ENCODE measurements at places on chromosomes 4 and X.
A peak's percentile ranks its signal among the peaks of the same experiment; 100 is the strongest.

DNA sequence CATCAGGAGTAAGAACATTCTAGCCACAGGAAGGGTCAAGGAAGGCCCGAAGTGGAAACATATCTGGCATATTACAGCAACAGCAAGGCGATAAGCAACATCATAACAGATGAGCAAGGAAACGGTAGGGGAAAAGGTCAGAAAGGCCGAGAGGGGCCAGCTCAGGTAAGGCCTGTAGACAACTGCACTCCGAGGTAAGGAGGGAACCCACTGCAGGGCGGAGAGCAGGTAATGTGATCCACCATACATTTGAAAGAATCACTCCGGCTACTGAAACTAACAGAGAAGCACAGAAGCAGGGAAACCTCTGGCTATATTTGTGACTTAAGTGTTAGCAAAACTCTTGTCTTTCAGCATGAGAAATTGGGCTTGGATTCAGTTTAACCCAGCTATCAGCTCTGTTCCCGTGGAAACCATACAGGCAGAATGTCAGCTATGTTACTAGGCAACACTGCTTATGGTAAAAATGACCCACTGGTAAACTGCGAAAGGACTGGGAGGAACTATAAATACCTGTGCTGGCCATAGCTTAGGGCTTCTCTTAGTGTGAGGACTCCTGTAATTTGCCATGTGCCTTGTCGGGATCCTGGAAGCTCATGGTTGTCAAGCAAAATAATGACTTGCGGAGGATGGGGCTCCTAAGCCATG is 31.0 kb downstream of the FRYL start:
- peaks cover 7% of the 10 kb centered on the region for H3K4me1 ChIP-seq
- no peak overlapping the region for H3K27ac ChIP-seq
- DNase-seq: peak; percentile 48
- H3K36me3 ChIP-seq: no peaks in the 10 kb centered on the region

- no peak overlapping the region for H3K27ac ChIP-seq
- peaks cover 6% of the 10 kb centered on the region for H3K36me3 ChIP-seq
- peak; percentile 84 for DNase-seq
- H3K4me1 ChIP-seq: no peaks in the 10 kb centered on the region
- H3K27me3 ChIP-seq: no peaks in the 10 kb centered on the region
- no peak overlapping the region for H3K4me3 ChIP-seq
Measured at GRCh38 chr4:173288296-173288695, 45.9 kb downstream of the HMGB2 start.

GRCh38 chr4:55458611-55459010 is 62.9 kb downstream of the TMEM165 start:
- H3K4me1 ChIP-seq: no peaks in the 10 kb centered on the region
- H3K36me3 ChIP-seq: peaks cover 6% of the 10 kb centered on the region
- H3K4me3 ChIP-seq: no peak overlapping the region
- H3K27me3 ChIP-seq: no peaks in the 10 kb centered on the region
- DNase-seq: no peak

GRCh38 chr4:94446386-94446785 is 5.4 kb upstream of the PDLIM5 start:
- no peak overlapping the region for H3K27ac ChIP-seq
- peak; percentile 19 for DNase-seq
- no peaks in the 10 kb centered on the region for H3K27me3 ChIP-seq
- H3K4me3 ChIP-seq: no peak overlapping the region
- no peaks in the 10 kb centered on the region for H3K36me3 ChIP-seq

GRCh38 chr4:47553329-47554125 is 68.5 kb downstream of the ATP10D start:
- H3K27me3 ChIP-seq: no peaks in the 10 kb centered on the region
- H3K4me3 ChIP-seq: no peak overlapping the region
- no peak for DNase-seq

GRCh38 chr4:106893903-106894302 is 142.2 kb downstream of the DKK2 start:
- no peak overlapping the region for H3K27ac ChIP-seq
- peak overlapping the region; percentile 35 for H3K4me3 ChIP-seq
- H3K27me3 ChIP-seq: no peaks in the 10 kb centered on the region

- no peaks in the 10 kb centered on the region for H3K4me1 ChIP-seq
- H3K27me3 ChIP-seq: no peaks in the 10 kb centered on the region
- H3K4me3 ChIP-seq: no peak overlapping the region
- DNase-seq: no peak
- no peaks in the 10 kb centered on the region for H3K36me3 ChIP-seq
Measured at GRCh38 chr4:23788460-23788859, 101.4 kb downstream of the PPARGC1A start.

DNA sequence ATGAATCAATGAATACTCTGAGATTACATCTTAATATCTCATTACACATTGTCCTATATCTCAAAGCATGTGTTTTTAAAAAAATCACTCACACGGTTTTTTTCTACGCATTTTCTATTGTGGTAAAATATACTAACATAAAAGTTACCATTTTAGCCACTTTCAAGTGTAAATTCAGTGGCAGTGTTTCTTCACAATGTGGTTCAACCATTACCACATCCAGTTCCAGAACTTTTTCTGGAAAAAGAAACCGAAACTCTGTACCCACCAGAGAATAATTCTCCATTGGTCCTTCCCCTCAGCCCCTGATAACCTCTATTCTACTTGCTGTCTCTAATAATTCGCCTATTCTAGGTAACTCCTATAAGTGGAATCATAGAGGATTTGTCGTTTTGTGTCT is 35.3 kb upstream of the ACSL1 start:
- H3K4me3 ChIP-seq: no peak overlapping the region
- no peaks in the 10 kb centered on the region for H3K27me3 ChIP-seq
- no peak for DNase-seq
- no peaks in the 10 kb centered on the region for H3K36me3 ChIP-seq
- H3K4me1 ChIP-seq: no peaks in the 10 kb centered on the region

DNA sequence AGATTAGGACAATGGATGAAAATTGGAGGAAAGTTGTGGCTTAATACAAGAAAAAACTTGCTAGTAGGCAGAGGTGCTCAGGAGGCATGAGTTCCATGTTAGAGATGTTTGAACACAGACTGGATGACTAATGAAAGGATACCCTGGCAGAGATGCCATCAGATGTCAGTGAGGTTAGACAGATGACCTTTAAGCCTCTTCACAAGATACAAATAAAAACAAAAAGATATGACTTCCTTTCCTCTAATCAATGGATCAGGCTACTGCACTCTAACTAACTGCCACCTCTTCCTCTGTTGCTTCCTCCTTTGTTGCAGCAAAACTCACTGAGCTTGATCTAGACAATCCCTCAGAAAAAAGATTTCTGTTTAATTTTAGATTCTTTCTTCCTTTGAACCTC is 14.7 kb downstream of the STAP1 start:
- no peaks in the 10 kb centered on the region for H3K4me1 ChIP-seq
- H3K27ac ChIP-seq: no peak overlapping the region
- H3K36me3 ChIP-seq: no peaks in the 10 kb centered on the region

- DNase-seq: peak; percentile 33
- H3K27ac ChIP-seq: no peak overlapping the region
- no peaks in the 10 kb centered on the region for H3K27me3 ChIP-seq
- no peaks in the 10 kb centered on the region for H3K36me3 ChIP-seq
- H3K4me3 ChIP-seq: no peak overlapping the region
Measured at GRCh38 chr4:121266982-121267381, 102.9 kb upstream of the TNIP3 start.

All from trophoblast cell (in vitro differentiated cells and primary cell).